Hepatic stellate cell (primary cell): ENCODE measurements at places on chromosomes 1 and 21.

- no peak for DNase-seq
These were observed 99.1 kb upstream of the NGF start for GRCh38 chr1:115437196-115437595.

DNA sequence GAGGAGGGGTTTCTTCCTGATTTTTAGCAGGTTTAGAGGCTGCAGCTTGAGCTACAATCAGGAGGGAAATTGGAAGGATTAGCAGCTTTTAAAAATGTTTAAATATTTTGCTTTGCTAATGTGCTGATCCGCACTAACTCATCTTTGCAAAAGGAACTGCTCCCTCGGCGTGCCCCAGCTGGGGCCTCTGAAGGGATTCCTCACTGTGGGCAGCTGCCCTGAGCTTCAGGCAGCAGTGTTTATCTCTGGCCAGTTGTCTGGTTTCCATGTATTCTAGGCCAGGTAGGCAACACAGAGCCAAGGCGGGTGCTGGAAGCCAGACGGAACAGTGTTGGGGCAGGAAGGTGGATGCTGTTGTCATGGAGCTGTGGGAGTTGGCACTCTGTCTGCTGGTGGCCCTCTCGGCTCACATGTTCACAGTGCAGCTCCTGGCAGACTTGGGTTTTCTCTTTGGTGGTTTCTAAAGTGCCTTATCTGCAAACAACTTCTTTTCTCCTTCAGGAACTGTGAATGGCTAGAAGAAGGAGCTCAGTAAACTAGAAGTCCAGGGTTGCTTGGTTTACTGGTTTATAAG lies 18.9 kb downstream of the NECAP2 start:
- DNase-seq = no peak

GRCh38 chr21:31583498-31583897 lies 76.0 kb upstream of the SOD1 start:
- no peak for DNase-seq

DNA sequence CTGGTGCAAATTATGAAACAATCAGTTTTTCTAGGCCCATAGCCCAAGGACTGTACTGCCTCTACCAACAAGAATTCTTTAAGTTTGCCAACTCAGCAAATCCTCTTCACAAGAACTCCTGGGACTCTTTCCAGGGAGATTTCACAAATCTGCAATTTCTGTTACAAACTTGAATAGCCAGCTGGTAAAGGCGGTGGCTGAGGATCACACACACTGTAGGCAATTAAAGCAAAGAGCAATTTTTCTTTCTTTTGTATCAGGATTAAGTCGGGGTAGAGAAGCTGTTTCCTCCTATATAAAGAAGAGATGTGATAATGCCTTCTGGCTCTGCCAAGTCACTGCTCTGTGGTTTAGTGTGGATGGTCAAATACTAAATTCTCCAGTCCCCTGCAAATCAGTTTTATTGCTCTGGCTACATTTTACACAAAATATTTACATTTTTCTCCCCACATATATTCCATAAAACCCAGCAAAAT lies 1.7 kb downstream of the ALDH9A1 start:
- peak; percentile 17 for DNase-seq

DNA sequence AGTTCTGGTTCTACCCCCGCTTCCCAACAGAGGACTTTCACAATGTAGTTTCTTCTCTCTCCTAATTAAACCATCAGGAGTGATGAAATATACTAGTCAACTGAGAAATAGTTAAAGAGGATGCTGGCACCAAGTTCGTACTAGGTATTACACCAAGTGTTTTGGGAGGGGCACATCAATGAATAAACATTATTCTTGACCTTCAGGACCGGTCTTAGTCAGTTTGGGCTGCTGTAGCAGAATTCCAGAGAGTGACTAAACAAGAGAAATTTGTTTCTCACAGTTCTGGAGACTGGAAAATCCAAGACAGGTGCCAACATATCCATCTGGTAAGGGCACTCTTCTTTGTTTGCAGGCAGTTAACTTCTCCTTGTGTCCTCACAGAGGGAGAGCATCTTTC lies 103.8 kb downstream of the SPATA17 start:
- DNase-seq = no peak

DNA sequence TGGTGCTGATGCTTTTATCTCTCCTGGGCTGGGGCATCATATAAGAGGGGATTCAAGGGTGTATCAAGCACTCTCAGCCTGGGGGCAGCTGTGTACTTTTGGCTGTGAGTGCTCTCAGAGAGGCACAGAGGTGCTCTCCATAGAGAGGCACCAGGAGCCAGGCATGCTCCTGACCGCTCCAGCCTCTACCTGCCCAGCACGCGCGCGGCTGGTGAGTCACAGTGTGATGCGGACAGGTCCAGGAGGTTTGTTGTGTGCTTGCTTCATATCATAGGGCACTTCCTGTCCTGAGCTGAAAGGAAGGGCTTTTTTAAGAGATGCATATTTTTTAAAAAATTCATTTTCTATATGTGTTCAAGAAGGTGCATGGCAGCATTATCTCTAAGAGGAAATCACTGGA lies 93.6 kb upstream of the BCAR3 start:
- DNase-seq = no peak

DNA sequence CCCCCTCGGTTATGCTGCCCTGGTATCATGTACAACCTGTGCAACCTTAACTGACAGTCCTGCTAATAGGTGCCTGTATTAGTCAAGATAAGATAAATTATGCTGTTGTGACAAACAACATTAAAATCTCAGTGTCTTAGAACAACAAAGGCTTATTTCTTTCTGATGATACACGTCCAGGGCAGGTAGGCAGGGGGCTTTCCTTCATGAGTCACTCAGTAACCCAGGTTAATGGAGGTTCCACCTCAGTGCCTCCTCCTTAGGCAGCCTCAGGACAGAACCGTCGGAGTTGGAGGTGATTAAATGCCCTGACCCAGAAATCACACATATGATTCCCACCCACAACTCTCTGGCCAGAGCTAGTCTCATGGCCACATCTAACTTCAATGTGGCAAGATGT lies 94.6 kb upstream of the CASZ1 start:
- no peak for DNase-seq

GRCh38 chr1:59979666-59980065 lies 53.1 kb upstream of the CYP2J2 start:
- no peak for DNase-seq

- DNase-seq = peak; percentile 33
These were observed 11.4 kb upstream of the MTARC1 start for GRCh38 chr1:220775240-220775853.

DNA sequence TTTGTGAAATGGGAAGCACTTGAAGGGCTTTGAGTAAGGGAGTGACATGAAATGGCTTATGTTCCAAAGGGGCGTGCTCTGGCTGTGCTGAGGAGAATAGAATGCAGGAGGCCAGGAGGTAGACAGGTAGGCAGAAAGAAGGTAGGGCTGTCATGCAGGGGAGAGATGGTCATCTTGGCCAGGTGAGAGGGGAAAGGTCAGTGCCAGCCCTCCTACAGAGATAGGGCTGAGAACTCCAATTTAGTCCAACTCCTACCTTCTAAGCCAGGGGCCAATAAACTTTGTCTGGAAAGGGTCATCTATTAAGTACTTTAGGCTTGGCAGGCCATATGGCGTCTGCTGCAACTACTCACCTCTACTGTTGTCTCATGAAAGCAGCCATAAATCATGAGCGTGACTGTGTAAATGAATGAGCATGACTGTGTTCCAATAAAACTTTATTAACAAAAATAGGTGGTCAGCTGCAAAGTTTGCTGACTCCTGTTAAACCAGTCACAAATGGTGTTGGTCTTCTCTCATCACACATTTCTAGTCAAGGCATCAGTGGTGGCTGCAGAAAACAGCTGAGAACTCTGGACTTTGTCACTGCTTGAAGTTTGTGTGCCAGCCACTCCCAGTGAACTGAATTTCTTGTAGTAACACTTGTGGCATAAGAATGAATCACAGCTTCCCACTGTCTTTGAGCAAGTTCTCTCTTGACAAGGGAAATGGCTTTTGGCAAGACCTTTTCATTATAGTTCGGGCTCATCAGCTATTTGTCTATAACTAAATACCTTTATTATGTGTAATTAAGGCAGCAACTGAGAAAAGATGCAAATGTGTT lies 32.0 kb upstream of the CD2 start:
- DNase-seq = no peak

DNA sequence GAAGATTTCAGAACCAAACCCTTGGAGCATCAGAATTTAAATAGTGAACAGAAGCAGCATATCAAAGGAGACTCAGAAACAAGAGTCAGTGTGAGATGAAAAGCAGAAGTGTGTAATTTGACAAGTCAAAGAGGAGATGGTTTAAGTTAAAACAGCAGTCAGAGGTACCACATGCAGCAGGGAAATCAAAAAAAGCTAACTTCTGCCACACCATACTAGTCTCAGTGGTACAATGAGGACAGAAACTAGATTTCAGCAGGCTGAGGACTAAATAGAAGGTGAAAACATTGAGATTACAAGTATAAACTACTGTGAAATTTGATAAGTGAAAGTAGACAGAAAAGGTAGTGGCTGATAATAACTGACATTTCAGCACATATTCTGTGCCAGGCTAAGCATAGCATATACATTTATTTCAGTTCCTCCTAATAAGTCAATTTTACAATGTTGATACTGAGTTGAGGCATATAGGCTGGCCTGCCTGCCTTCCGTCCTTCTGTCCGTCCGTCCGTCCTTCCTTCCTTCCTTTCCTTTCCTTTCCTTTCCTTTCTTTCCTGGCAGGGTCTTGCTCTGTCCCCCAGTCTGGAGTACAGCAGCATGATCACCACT lies 12.6 kb downstream of the SUCO start:
- no peak for DNase-seq

DNA sequence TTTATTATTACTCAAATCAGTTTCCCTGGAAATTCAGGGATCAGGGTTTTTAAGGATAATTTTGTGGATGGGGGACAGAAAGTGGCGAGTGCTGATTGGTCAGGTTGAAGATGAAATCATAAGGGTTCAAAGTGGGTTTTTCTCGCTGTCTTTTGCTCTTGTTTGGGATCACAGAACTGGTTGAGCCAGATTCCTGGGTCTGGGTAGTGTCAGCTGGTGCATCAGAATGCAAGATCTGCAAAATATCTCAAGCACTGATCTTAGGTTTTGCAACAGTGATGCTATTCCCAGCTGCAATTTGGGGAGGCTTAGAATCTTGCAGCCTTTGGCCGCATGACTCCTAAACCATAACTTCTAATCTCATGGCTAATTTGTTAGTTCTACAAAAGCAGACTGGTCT lies 9.3 kb downstream of the CHI3L2 start:
- no peak for DNase-seq

DNA sequence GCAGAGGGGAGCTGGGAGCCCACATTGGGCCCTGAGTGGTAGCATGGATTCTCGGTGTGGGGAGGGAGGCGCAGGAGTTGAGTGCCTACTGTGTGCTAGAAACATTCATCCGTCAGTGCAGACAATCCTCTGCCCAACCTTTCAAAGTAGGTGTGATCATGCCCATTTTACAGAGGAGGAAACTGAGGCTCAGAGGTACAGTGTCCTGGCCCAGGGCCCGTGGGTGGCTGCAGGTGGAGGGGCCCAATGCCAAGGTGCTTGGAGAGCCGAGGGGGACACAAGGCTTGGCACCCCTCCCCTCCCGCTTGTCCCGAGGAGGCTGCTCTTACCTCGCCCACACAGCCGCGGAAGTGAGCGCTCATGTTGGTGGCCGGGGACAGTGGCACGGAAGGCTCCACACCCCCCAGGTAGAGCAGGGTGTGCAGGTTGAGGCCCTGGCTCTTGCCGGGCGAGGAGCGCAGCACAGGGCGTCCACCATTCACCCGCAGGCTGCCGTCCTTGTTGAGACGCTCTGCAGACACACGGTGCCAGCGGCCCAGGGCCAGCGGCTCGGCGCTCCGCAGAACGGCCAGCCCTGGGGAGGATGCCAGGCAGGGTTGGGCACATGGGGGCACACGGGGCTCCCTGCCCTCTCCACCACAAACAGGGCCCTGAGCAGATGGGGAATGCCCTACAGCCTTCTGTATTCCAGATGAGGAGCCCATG lies 16.6 kb downstream of the LDLRAD2 start:
- DNase-seq = no peak

- no peak for DNase-seq
These were observed 106.6 kb upstream of the ACTRT2 start for GRCh38 chr1:2914702-2915101.

GRCh38 chr1:114169509-114169908 lies 15.8 kb upstream of the SYT6 start:
- DNase-seq = no peak

DNA sequence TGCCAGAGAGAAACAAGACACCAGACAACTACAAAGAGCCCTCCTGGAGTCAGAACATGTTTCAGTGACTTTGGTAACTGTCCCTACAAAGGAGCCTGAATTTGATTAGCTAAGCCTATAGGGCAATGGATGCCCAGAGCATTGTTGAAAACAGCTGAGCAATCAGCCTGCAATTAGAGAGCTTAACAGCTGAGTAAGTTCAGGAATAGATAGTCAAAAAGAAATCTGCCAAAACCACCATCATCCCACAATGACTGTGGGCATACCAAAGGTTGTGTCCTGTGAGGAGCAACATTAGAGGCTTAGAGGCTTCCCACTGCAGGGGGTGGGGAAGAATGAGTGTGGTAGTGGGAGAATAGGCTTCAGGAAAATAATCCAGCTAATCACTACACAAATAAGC lies 32.1 kb downstream of the SH3BP5L start:
- DNase-seq = no peak

- DNase-seq = no peak
These were observed 48.1 kb downstream of the CDC14A start for GRCh38 chr1:100400404-100400803.

- DNase-seq = no peak
These were observed 12.3 kb upstream of the DENND2D start for GRCh38 chr1:111212634-111213335.

DNA sequence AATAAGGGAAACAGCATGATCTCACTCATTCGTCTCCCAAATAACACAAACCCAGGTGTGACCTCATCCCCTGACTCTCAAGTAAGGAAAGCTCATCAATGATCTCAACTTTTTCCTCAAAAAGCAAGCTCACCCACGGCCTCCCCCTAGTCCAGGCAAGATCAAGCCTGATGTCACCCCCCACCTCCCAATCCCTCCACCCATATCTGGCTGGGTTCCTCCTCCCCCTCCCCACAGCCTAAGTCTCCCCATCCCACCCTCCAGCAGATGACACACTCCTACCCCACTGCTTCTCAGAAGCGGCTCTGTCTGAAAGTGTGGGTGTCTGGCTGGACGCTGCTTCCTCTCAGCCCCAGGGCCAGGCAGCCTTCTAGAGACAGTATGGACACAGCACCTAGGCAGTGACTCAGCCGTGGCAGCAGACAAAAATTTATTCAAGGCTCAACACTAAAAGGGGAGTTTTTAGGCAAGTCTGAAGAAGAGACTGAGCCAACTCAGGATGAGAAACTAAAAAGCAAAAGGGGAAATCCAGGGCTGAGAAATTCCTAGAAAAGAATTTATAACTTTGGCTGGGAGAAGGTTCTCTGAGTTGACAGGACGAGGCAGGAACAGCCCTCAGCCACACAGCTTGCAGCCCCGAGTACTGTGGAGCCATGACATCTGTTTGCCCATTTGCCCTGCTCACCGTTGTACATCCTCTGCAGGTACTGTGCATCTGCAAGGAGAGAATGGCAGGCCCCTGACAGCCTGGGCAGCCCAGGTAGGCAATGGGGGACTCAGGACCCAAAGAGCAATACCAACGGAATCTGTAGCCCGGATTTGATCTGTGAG lies 81.6 kb upstream of the LRRC8D start:
- no peak for DNase-seq

GRCh38 chr1:152886085-152886484 lies 8.0 kb downstream of the SMCP start:
- no peak for DNase-seq

- DNase-seq = no peak
These were observed 6.0 kb upstream of the NLRP3 start for GRCh38 chr1:247409869-247410544.
